Activated gamma-delta T cell (primary cell): ENCODE measurements at places on chromosomes 4 and X.

DNA sequence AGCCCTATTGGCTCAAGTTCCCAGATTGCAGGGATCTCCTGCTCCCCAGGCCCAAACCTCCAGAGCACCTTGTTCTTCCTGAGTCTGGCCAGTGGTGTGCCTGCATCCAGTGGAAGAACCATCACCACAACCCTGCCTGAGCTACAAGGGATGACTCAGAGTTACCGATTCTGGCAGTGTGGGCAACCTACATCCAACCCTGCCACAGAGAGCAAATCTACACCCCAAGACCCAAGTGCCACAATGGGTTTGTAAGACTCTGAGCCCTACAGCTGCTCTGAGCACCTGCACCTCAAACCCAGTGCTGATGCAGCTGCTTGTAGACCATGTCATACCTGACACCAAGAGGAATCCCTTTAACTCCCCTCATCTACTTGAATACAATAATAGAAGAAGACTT lies 110.0 kb downstream of the SOWAHB start:
- DNase-seq, result no peak

- DNase-seq, result no peak
These were observed 8.1 kb downstream of the RIPPLY1 start for GRCh38 chrX:106894978-106895452.

DNA sequence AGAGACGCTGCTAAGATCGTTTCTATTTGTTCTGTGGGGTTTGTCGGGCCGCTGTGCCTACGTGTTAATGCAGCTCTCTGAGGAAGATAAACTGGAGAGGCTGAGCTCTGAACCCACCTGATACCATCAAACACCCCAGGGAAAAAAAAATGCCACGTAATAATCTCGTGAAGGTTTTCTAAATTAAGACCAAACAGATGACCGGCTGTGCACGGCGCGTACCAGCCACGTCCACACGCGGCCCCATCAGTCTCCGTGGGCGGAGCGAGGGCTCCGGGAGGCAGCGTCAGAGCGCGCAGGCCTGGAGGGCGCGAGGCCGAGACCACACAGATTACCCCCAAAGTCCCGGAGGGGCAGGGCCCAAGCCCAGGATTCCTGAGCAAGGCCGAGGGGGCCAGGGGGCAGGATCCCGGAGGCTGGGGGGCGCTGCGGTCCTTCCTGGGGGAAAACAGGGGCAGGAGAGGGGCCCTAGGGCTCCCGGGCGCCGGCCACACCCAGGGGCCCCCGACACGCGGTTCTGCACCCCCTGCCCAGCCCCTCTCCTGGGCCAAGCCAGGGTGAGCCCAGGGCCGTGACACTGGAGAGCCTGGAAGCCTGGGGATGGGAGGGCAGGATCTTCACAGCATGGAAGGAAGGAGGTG lies 91.9 kb downstream of the FAM53A start:
- DNase-seq, result no peak

DNA sequence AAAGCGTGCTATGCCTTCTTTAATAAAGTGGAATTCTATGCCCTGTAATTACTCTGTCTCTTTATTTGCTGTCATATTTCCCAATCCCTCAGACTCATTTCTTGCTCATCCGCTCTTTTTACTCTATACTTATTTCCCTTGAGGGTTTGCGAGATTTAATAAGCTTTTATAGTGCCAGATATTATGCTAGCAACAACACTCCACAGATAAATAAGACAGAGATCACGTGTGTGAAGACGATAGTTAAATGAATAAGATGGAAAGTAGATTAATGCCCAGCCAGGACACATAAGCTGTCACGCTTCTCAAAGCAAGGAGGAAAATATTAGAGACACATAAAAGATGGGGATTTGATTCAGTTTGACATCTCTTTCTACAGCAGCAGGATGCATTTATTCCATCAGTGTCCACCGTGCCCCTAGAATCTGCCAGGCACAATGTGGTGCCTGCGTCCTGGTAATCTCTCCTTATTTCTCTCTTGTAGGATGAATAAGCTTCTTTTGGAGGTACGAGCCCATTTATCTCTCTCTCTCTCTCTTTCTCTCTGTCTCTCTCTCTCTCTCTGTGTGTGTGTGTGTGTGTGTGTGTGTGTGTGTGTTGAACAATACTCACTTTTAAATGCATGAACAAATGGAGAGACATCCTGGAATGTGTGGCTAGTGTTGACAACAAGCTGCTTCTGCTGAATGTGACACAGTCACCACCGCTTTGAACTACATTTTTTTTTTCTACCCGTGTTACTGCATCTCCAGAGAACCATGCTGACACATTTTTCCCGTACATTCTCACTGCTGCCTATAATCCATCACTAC lies 48.2 kb downstream of the TMEM156 start:
- DNase-seq, result no peak

DNA sequence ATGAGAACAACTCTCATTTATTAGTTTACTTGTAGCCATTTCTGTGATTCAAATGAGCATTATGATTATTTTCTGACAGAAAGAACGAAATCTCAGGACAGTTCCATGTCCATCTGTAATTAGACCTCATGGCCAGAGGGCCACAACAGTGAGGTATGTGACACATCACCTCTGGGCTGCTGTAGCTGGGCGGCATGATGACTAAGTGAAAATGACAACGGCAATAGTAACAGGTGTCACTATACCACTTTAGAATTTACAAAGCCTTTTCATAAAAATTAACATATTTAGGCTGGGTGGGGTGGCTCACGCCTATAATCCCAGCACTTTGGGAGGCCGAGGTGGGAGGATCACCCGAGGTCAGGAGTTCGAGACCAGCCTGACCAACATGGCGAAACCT lies 252.6 kb downstream of the CBR4 start:
- no peak for DNase-seq

DNA sequence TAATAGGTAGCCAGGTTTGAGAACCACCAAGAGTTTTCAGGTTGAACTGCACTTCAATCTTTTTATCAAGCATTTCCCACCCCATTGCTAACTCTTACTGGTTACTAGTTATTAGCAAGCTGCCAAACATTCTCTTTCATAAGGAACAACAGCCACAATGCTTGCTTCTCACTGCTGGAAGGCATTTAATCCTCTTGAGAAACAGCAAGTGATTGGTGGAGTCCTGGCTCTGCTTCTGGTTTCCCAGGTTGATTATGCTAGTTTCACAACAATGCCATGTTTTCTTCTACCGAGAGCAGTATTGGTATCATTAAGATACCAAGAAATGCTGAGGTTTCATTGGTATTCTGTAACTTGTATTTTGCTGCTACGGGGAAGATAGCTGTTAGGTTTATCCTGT lies 32.2 kb upstream of the TXLNG start:
- no peak for DNase-seq

- no peak for DNase-seq
These were observed 17.1 kb downstream of the VSIG4 start for GRCh38 chrX:66022632-66023384.

- no peak for DNase-seq
These were observed 25.4 kb upstream of the FAM47B start for GRCh38 chrX:34917146-34917545.

GRCh38 chr4:73507541-73507940 lies 26.0 kb downstream of the AFM start:
- DNase-seq, result no peak

DNA sequence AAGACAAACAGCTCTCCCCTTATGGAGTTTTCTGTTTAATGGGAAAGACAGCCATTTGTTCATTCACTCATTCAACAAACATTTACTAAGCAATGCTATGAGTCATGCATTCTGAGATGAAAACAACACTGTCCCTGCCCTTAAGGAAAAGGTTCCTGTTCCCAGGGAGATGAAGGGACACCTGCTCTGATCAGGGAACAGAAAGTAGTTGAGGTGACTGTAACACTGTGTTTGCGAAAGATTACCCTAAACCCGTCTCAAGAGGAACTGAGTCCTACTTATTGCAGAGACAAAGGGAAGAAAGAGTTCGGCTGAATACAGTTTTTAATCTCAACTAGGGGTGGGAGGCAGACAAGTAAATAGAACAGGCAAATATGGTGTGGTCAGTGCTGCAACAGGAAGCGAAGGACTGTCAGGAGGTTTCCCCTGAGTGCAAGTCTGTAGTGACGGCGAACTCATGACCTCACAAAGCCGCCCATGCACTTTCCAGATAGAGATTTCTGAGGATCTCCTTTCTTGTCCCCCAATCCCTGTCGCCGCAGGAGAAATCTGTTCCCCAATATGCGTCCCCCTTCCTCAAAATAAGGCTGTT lies 712 bp downstream of the STX18 start:
- no peak for DNase-seq

- DNase-seq, result no peak
These were observed 126.3 kb downstream of the AASDH start for GRCh38 chr4:56261027-56261426.

GRCh38 chr4:79250887-79251286 lies 75.0 kb downstream of the NAA11 start:
- DNase-seq, result no peak

- DNase-seq, result no peak
These were observed 8.8 kb upstream of the TMEM128 start for GRCh38 chr4:4256799-4257198.
